ENCODE measurements at places on chromosomes 5 and 9. TPM values are rescaled to one million over a fixed set of nuclear protein-coding genes. Genes with fewer than 3 reads are reported as not detected.

The IFNA21 gene
- not detected for total RNA-seq

The PRLR gene
- not detected for total RNA-seq

The ANKRD31 gene
- total RNA-seq = not detected

The SLC9A3 gene
- 0.21 TPM for total RNA-seq

- DNase-seq = no peak
- no peaks in the 10 kb centered on the region for H3K4me1 ChIP-seq
- no peaks in the 10 kb centered on the region for H3K27me3 ChIP-seq
- H3K36me3 ChIP-seq = no peaks in the 10 kb centered on the region
- H3K4me3 ChIP-seq = no peak overlapping the region
These were observed 320.4 kb upstream of the KLF4 start for GRCh38 chr9:107809871-107810460.

DNA sequence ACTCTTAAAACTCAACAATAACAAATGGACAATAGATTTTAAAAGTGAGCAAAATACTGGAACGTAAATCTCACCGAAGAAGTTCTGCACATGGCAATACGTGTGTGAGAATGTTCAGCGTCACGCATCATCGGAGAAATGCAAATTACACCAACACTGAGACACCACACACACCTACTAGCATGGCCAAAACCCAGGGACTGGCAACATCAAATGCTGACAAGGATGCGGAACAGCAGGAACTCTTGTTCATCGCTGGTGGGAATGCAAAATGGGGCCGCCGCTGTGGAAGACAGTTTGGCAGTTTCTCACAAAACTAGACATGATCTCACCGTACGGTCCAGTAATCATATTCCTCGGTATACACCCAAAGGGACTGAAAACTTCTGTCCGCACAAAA is 21.6 kb upstream of the CLPTM1L start:
- H3K36me3 ChIP-seq = no peaks in the 10 kb centered on the region
- no peak overlapping the region for H3K27ac ChIP-seq
- H3K27me3 ChIP-seq = peaks cover 19% of the 10 kb centered on the region
- no peak for DNase-seq

DNA sequence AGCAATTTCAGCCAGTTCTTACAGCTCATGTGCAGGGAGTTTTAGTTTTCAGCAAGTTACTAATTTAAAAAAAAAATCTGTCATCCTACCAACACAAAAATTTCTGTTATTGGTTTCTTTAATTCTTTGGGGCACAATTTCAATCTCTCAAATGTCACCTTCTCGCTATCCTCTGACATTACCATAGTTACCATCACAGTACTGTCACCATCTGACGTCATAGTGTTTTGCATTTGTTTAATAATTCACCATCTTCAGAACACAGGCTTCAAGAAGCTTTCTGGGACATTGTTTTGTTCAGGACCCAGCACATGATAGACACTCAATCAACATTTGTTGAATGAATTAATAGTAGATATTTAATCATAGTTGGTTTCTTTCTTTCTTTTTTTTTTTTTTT is 155.1 kb downstream of the PDZD2 start:
- H3K4me3 ChIP-seq = no peak overlapping the region
- no peaks in the 10 kb centered on the region for H3K27me3 ChIP-seq
- no peak for DNase-seq
- H3K27ac ChIP-seq = no peak overlapping the region
- no peaks in the 10 kb centered on the region for H3K4me1 ChIP-seq
- no peaks in the 10 kb centered on the region for H3K36me3 ChIP-seq

DNA sequence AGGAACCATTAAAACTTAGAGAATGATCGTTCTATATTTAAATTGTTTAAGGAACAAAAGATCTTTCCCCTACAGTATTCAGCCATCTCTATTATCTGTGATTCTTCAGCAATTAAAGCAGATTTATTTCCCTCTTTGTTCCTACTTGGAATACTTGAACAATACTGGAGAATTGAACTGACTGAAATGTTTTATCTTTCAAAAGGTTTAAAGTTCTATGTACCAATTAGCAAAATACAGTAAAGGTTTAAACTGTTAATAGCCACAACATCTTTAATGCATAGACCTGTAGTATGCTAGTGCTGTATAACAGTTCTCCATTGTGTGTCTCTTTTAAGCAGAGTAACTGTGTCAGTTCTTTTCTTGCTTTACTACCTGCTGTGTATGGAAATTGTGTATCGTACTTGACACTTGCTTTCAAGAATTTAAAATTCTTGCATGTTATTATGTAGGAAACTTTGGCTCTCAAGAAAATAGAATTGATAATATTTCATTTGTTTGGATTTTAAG is 54.0 kb downstream of the NDUFS4 start:
- H3K36me3 ChIP-seq = no peaks in the 10 kb centered on the region
- peaks cover 6% of the 10 kb centered on the region for H3K4me1 ChIP-seq
- no peaks in the 10 kb centered on the region for H3K27me3 ChIP-seq

GRCh38 chr9:132356324-132356924 is 1.6 kb upstream of the SETX start:
- DNase-seq = no peak
- H3K27me3 ChIP-seq = no peaks in the 10 kb centered on the region
- H3K27ac ChIP-seq = peak overlapping the region; percentile 22

- no peak overlapping the region for H3K4me3 ChIP-seq
- peaks cover 23% of the 10 kb centered on the region for H3K4me1 ChIP-seq
- DNase-seq = no peak
- H3K36me3 ChIP-seq = no peaks in the 10 kb centered on the region
These were observed 200.2 kb downstream of the SEMA6A start for GRCh38 chr5:116374434-116374852.

DNA sequence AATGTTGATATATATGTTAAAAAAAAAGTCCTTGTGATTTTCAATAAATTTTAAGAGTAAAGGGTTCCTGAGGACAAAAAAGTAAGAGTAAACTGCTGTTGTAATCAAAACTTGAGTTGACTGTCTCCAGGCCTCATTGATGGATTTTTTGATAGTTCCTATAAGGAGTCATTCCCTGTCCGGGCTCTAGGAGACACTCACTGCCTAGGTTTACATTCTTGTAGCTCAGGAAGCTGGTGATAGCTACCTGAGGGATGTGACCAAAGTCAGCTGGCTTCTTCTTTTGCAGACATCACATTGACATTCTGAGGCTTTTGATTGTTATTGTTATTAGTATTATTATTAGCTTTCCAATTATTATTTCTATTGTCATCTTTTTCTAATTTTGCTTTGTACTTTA is 116.5 kb upstream of the FBXL7 start:
- no peak for DNase-seq
- no peak overlapping the region for H3K4me3 ChIP-seq
- H3K4me1 ChIP-seq = no peaks in the 10 kb centered on the region
- peaks cover 9% of the 10 kb centered on the region for H3K36me3 ChIP-seq
- H3K27me3 ChIP-seq = no peaks in the 10 kb centered on the region

DNA sequence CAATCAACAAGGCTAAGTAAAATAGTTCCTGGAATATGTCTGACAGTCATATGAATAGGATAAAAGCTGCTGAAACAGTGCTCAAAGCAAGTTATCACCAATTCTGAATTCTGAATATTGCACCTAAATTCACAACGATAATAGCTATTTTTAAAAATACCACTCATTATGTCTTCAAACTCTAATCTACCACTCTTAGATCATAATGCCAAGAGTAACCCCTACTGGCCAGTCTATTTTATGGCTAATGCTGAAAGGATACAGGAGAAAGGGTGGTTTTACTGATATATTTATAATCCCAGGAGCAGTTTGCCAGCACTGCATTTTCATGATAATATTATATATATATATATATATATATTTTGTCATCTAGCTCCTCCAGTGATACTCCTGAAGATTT is 232.8 kb downstream of the PDE4D start:
- H3K4me1 ChIP-seq = peaks cover 27% of the 10 kb centered on the region
- no peak for DNase-seq
- peak overlapping the region; percentile 62 for H3K27ac ChIP-seq
- no peaks in the 10 kb centered on the region for H3K36me3 ChIP-seq
- H3K4me3 ChIP-seq = no peak overlapping the region

GRCh38 chr5:158308429-158309025 is 449.6 kb upstream of the CLINT1 start:
- DNase-seq = no peak
- no peak overlapping the region for H3K27ac ChIP-seq
- peaks cover 2% of the 10 kb centered on the region for H3K27me3 ChIP-seq
- H3K36me3 ChIP-seq = no peaks in the 10 kb centered on the region
- H3K4me3 ChIP-seq = no peak overlapping the region

GRCh38 chr9:81890104-81890503 is 38.1 kb upstream of the SPATA31D4 start:
- peaks cover under 1% of the 10 kb centered on the region for H3K27me3 ChIP-seq
- no peak for DNase-seq
- no peaks in the 10 kb centered on the region for H3K4me1 ChIP-seq
- H3K4me3 ChIP-seq = no peak overlapping the region
- no peak overlapping the region for H3K27ac ChIP-seq
- no peaks in the 10 kb centered on the region for H3K36me3 ChIP-seq

DNA sequence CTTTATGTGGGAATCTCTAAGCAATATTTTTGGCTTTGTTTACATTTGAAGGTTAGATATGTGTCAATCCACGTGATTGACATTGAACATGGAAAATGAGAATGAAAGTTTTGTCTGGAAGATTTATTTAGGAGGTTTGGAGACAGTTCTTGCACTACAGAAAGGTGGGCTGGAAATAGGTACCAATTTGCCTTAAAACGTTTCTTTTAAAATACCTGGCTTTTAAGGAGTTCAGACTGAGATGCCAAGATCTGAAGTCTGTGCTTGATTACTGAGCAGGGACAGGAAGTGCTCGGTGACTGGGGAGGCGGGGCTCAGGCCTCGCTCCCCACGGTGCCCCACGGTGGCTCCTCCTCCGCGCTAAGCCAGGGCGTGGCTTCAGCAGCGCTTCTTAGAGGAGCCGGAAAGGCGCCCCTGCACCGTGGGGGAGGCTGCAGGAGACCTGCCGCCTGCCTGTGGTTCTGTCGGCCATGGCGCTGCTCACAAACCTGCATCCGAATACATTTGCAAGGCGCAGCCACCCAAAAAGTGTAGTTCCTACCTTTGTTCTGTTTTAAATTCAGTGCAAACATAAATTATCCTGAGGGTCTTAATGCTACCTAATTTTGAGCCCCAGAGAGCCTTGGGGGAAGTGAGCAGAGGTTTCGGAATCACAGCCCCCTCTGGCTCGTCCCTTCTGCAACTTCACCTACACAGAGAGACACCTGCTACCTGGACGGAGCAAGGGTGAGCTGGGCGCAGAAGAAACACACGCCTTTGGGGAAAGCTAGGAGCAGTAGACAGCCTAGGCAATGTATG is 49.2 kb downstream of the USP20 start:
- peak overlapping the region; percentile 84 for H3K4me3 ChIP-seq
- peaks cover 60% of the 10 kb centered on the region for H3K4me1 ChIP-seq
- no peaks in the 10 kb centered on the region for H3K27me3 ChIP-seq
- H3K27ac ChIP-seq = peak overlapping the region; percentile 97
- no peaks in the 10 kb centered on the region for H3K36me3 ChIP-seq
- peak; percentile 96 for DNase-seq

- no peaks in the 10 kb centered on the region for H3K4me1 ChIP-seq
- H3K36me3 ChIP-seq = no peaks in the 10 kb centered on the region
- no peak overlapping the region for H3K27ac ChIP-seq
- DNase-seq = no peak
These were observed 98.2 kb downstream of the NDFIP1 start for GRCh38 chr5:142206801-142207200.

DNA sequence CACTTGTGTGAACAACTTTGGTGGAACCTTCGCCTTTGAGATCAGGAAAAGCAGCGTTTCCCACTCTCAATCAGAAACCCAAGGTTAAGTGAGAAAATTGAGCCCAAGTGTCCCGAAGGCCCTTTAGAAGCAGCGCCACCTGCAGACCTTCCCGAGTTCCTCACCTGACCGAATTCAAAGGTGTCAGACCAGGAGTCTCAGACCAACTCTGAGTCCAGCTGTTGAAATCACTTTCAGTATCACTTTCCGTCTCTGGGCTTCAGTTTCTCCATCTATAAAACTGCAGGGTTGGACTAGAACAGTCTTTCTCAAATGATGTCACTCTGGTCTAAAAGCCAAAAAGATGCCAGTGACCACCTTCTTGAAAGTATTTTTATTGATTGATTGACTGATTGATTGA is 31.7 kb upstream of the GRHPR start:
- no peaks in the 10 kb centered on the region for H3K4me1 ChIP-seq
- H3K4me3 ChIP-seq = no peak overlapping the region
- no peak for DNase-seq
- no peaks in the 10 kb centered on the region for H3K36me3 ChIP-seq

DNA sequence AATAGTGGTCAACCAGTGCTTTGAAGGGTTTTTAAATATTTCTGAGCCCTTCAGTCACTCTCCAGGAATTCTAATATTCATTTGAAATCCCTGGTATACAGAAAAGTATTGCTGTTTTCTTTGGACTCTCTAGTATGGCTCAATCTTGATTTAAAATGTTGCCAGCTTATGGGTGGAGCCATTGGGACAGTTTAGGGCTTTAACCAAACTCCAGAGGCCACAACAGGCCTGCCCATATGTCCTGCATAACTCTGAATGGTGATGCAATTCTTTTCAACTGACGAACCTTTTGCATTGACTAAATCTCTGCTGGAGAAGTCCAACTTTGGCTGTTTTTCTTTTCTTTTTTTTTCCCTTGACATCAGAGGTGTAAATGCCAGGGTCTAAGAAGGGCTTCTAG is 10.3 kb upstream of the ANKHD1 start:
- no peak for DNase-seq
- H3K4me3 ChIP-seq = no peak overlapping the region
- H3K36me3 ChIP-seq = no peaks in the 10 kb centered on the region
- H3K27ac ChIP-seq = no peak overlapping the region
- H3K27me3 ChIP-seq = no peaks in the 10 kb centered on the region

GRCh38 chr9:118473521-118473920 is 769.3 kb downstream of the TLR4 start:
- H3K4me3 ChIP-seq = no peak overlapping the region
- no peak overlapping the region for H3K27ac ChIP-seq
- no peak for DNase-seq
- H3K36me3 ChIP-seq = no peaks in the 10 kb centered on the region
- no peaks in the 10 kb centered on the region for H3K4me1 ChIP-seq

DNA sequence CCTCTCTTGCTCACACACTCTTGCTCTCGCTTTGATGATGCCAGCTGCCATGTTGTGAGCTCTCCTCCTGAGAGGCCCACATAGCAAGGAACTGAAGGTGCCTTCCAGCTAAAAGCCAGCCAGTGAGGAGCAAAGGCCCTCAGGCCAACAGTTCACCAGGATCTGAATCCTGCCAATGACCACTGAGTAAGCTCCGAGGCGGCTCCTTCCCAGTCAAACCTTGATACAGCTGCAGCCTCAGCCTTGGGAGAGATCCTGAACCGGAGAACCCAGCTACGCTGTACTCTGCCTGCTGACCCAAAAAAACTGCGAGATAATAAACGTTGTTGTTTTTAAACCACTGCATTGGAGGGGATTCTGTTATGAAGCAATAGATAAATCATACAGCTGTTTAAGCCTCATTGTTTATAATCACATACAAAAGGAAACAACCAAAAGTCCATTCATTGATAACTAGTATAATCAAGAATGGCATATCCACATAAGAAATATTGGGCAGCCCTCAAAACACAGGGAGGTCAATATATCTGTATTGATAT is 49.0 kb upstream of the IFNK start:
- no peak overlapping the region for H3K27ac ChIP-seq
- H3K4me3 ChIP-seq = no peak overlapping the region
- peaks cover 2% of the 10 kb centered on the region for H3K4me1 ChIP-seq
- DNase-seq = no peak
- H3K27me3 ChIP-seq = no peaks in the 10 kb centered on the region
